CD4-positive, CD25-positive, alpha-beta regulatory T cell (primary cell): ENCODE measurements at places on chromosomes 12 and 14.

DNA sequence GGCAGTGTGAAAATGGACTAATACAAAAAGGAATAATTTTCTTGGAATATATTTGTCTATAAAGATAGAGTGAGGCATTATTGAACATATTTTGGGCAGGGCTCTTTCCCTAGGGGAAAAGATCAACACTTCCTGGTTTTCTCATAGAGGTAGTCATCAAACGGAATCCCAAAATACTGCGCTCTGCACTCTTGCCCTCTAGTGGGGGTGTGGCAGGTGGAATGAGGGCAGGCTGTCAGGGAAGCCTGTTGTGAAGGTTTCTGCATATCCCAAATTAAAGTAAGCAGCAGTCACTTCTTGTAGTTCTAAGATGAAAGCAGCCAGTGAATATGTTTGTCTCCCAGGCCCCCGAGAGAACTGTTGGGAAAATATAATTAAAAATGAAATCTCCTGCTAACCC is 666.8 kb upstream of the TMEM132C start:
- DNase-seq, result no peak

- DNase-seq, result no peak
Measured at GRCh38 chr12:118274066-118274465, 98.6 kb downstream of the TAOK3 start.

DNA sequence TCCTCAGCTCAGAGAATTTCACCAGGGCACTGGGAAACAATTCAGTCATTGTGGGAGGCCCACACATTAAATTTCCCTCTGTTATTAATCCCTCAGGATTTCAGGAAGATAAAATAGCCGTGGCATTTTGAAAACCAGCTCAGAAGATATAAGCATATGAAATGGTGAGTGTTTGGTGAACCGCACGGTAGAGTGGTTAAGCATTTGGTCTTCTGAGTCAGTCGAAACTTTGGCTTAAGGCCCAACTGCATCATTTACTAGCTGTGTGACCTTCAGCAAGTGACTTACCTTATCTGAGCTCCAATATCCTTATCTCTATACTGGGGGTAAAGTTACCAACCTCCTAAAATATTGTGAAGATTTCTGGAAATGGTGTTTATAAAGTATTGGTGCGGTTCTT is 5.2 kb upstream of the VRK1 start:
- DNase-seq, result no peak

GRCh38 chr12:24379433-24379832 is 430.0 kb upstream of the SOX5 start:
- DNase-seq, result no peak
